ENCODE measurements at places on chromosomes 7 and 10.

DNA sequence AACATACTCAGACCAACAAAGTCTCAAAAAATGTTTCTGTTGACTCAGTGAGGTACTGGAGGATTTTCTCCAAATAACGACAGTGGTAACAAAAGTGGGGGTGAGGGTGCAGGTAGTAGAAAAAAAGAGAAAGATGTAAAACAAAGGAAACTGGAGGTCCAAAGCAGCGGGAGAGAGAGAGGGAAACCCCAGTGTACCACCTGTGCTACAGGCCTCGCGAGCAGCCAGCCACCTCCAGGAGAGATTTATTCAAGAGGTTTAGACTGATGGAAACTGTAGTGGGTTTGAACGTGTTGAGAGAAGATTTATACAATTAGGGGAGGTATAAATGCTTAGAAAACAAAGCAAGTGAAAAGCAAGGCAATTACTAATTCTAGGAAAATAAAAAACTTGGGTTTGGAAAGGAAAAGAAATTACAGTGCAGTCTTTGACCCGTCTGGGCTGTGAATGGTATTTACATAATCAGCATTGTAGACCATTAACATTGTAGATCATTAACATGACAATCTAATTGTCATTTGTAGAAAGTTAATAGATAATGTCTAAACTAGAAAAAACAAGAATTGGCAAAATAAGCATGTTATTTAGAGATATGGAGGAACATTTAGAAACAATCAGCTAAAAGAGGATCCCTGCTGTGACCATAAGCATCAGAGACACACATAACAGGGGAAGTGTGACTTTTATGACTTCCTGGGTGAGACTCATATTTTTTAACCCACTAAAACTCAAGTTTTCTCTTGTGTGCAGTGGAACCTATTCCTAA lies 180.0 kb downstream of the RELN start:
- DNase-seq = no peak

DNA sequence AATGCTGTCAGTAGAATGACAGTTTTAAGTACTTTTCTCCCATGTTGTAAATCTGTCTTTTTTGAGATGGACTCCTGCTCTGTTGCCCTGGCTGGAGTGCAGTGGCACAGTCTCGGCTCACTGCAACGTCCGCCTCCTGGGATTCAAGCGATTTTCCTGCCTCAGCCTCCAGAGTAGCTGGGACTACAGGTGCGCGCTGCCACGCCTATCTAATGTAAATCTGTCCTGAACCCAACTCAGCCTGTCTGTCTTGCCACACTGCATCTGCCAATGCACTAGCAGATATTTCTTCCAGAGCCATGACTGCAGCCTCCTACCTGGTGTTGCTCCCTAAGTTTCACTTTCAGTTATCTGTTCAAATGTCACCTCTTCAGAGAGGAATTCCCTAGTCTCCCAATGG lies 264.1 kb downstream of the PHF14 start:
- no peak for DNase-seq

DNA sequence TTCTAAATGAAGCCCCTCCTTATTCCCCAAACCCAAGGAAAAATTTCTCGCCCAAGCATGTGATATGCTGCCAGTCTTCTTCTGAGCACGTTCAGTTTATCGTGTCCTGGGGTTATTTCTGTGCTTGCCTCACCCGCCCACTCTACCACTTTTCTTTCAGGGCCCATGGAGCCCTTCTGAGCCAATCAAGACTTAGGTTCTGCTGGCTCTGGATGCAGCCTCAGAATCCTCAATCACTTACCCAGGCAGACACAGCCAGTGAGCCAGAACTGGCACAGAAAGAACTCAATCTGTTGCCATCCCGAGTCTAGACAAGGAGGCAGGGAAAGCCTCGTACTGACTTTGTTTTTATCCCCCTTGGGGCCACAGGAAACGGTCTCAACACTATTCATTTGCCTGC lies 34.2 kb upstream of the C10orf90 start:
- no peak for DNase-seq

GRCh38 chr10:116798859-116799258 lies 50.4 kb upstream of the ENO4 start:
- no peak for DNase-seq

GRCh38 chr10:98833542-98833941 lies 386.8 kb upstream of the HPS1 start:
- no peak for DNase-seq

GRCh38 chr7:16367115-16367514 lies 54.2 kb downstream of the CRPPA start:
- DNase-seq = no peak

GRCh38 chr7:66859794-66860645 lies 61.0 kb upstream of the TMEM248 start:
- peak; percentile 22 for DNase-seq

GRCh38 chr10:79563426-79563825 lies 3.2 kb upstream of the SFTPA2 start:
- no peak for DNase-seq

- DNase-seq = no peak
These were observed 13.6 kb downstream of the TBATA start for GRCh38 chr10:70771311-70772194.

GRCh38 chr7:140539461-140539860 lies 60.2 kb upstream of the MKRN1 start:
- DNase-seq = no peak

DNA sequence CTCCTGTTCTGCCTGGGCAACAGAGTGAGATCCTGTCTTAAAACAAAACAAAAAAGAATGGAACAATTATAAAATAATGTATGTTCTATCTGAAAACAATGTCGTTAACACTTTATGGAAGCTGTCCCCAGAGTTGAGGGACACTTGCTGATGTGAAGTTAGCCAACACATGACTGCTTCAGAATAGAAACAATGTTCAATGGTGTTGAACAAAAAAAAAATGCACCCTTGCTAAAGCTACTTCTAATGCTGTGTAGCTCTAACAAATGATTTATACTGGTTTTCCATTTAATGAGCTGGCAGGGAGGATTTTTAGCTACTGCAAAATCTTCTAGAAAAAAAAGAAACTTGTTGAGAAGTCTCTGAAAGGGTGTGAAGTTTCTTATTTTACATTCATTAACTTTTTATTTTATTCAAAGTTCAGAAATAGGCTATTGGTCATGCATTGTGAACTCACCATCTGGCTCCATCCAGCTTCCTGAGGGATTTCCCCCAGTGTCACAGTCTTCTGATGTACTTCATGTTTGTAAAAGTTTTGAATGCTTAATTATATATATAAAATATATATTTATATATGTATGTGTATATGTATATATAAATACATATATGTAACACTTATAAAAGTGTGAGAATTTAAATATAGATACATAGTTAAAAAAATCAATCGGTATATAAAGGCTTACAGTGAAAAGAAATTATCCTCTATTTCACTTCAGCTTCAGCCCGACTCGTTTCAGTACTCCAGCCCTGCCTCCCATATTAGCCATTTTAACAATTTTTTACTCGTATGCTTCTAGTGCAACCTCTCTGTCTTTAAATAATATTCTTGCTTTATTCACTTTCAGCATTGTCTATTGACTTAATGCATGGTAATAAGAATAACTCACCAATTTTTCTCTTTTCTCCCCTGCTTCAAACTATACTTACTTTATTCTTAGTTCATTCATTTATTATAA lies 35.0 kb downstream of the HDAC9 start:
- no peak for DNase-seq

DNA sequence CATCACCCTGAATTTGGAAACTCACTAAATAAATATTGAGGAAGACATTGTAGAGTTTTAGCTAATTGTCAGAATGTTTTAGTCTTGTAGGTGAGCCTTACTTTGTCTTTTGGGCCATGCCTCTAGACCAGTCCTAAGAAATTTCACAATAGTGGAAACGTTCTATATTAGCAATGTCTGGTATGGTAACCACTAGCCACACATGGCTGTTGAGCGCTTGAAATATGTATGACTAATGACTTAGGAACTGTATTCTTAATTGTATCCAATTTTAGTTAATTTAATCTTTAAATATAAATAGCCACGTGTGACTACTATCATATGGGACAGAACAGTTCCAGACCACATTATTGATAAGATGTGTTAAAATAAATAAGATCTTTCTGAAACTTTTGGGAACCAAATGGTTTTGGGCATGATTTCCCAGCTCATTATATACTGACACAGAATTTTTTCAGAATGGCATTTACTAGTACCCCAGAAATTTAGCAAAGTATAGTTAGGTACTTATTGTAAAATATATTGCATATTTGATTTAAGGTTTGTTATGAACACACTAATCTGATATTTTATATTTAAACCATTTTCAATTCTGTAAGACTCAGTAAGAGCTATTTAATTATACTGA lies 95.0 kb downstream of the VPS50 start:
- DNase-seq = no peak

GRCh38 chr7:70472601-70473237 lies 659.2 kb upstream of the GALNT17 start:
- no peak for DNase-seq

DNA sequence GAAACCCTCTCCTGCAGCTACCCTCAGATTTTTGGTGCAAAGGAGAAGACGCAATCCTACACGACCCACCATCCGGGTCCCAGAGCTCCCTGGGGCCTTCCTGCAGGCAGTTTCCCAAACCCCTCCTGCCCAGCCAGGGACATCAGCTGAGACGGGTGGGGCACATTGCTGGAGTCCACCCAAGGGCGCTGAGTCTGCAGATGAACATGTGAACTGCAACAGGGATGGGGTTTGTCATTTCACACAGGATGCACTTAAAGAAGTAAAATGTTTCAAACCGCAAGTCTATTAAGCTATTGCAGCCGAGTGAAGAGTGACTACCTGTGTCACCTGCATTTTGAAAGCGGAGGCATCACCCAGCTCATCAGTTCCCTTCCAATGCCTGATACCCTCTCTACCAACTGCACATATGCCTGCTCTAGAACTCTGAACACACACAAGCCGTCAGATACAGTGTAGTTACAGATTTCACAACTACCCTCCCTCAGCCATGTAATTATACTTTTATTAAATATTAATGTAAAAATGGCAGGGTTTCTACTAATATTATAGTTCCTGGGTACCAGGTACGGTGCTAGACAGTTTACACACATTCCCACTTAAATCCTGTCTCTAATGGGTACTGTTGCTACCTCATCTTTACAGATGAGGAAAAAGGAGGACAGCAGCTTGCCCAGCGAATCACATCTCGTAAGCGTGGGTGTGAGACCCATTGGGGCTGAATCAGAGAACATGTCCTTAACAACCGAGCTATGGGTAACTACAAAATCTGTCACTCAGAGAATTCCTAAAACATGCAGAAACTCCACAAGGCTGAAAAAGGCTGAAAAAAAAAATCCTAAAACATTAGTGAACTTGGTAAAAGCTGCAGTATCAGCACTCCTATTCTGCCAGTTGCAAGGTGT lies 71.2 kb downstream of the GRB10 start:
- DNase-seq = no peak

- no peak for DNase-seq
These were observed 40.9 kb upstream of the MET start for GRCh38 chr7:116630932-116631671.

GRCh38 chr10:110269374-110270318 lies 35.1 kb downstream of the SMNDC1 start:
- DNase-seq = no peak

GRCh38 chr7:4479367-4480039 lies 202.6 kb upstream of the FOXK1 start:
- no peak for DNase-seq

DNA sequence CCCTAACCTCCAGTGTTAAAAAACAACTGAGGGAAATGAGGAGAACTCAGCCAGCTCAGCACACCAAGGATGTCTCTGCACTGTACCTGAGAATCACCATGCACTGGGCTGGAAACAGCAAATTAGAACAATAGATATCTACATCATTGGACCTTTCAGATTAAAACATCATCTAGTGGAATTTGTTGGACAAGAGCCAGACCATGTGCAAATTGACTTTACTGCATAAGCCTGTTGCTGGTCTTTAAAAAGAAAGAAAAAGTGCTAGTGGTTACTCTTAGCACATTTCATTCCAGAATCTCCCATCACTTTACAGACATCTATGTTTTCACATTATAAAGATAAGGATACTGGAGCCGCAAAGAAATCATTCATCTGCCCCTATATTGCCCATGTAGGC lies 75.4 kb downstream of the FGFR2 start:
- DNase-seq = no peak

GRCh38 chr10:4838743-4839142 lies 12.7 kb downstream of the AKR1E2 start:
- no peak for DNase-seq

- no peak for DNase-seq
These were observed 244.0 kb upstream of the CXCL12 start for GRCh38 chr10:44628921-44629320.
